Right renal pelvis (tissue), 4 donors: ENCODE measurements at places on chromosomes 16 and 17. TPM values are rescaled to one million over a fixed set of nuclear protein-coding genes. Genes with fewer than 3 reads are reported as not detected.
A peak's percentile ranks its signal among the peaks of the same experiment; 100 is the strongest.

DNA sequence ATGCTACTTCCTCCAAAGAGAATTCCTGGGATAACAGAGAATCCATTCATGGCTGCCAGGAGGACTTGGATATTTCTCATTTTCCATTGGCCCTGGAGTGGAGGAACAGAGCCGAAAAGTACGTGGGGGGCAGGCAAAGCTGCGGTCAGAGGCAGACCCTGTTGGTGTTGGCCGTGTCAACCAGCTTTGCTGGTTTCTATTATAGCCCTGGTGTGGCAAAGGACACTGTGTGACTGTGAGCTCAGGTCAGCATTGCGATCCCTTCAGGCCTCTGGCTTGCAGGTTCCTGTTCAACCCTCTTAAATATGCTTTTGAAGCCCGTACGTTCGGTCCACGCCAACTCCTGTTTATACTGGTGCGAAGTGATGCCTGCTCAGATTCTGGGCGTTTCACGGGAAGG lies 596.2 kb downstream of the MAF start:
- DNase-seq: no peak

DNA sequence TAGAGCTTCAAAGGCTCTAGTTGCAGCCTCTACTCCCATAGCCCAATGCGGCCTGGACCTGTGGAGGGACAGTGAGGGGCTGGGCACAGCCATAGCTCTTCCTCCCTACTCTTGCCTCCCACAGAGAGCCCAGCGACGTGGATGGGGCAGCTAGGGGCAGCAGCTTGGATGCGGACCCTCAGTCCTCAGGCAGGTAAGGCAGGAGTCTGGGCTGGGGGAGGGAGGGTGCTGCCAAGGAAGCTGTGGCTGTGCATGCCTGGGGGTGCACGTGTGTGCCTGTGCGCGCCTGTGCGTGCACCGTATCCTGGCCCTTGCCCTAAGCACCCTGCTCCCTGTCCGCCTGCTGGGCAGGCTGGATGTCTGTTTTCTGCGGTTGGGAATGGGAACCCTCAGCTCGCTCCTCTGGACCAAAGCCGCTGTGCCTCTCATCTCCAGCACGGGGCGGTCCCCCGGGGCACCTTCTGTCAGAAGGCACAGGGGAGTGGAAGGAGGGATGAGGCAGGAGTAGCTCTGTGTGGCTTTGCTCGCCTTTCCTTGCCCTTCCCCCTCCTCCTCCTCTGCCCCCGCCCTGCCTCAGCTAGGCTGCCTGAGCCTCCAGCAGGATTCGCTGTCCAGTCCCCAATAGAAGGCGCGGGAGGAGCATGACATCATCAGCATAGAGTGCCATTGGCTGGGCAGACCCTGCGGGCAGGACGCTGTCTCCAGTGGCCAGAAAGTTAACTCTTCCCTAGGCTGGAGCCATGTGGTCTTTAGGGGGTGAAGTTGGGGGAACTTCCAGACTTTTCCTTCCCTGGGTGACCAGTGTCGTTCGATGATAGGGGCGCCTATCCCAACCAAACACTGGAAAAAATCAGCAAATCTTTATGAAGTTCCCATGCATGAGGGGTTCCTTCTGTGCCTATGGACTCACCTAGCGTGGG lies 797 bp downstream of the PRCD start:
- peak; percentile 94 for DNase-seq

Gene DLX4
- polyA plus RNA-seq: 0.71 TPM

Gene TP53TG3
- polyA plus RNA-seq: not detected

- no peak for DNase-seq
These were observed 1.9 kb downstream of the GNG13 start for GRCh38 chr16:798666-799065.

DNA sequence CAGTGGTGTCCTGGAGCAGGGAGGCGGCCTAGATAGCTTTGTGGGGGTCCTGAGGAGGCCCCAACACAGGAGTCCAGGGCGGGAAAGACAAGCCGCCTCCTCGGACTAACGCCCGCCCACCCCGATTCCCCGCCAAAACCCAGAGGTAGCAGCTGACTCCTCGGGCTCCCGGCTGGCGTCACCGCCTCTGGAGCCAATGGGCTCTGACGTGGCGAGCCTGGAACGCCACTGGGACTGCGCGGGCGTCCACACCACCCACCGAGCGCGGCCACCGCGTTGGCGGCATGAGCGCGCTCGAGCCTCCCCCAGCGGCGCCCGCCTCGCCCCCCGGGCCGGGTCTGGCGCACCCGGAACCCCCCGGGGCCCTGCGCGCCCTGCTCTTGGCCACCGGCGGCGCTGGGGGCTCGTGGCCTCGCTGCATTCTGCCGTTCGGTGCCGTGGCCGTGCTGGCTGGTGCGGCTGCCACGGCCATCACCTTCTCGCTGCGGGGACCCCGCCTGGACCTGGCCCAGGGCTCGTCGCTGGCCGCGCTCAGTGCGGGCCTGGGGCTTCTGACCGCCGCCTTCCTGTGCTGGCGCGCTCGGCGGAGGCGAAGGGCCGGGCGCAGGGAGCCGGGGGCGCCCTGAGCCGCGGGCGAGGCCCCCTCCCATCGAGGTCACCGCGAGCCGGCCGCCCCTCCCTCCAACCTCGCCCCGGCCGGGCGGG lies 3.4 kb upstream of the NTN3 start:
- DNase-seq: no peak

GRCh38 chr16:89219365-89219764 lies 1.9 kb downstream of the ZNF778 start:
- DNase-seq: no peak
